Peyer's patch (tissue), 4 donors: ENCODE measurements at places on chromosomes 6 and 20. TPM values are rescaled to one million over a fixed set of nuclear protein-coding genes. Genes with fewer than 3 reads are reported as not detected.

VGLL2 gene
- not detected for total RNA-seq

PTK6 gene
- total RNA-seq = 8.3 TPM

ITPA gene
- total RNA-seq = 35.7 TPM

GTF2H4 gene
- total RNA-seq = 14.9 TPM

RNF182 gene
- not detected for total RNA-seq

MAS1 gene
- not detected for total RNA-seq

WFDC8 gene
- not detected for total RNA-seq

WFDC5 gene
- not detected for total RNA-seq

NFKBIL1 gene
- 26.3 TPM for total RNA-seq

PDE10A gene
- 5.0 TPM for total RNA-seq

- no peak for DNase-seq
Observed at GRCh38 chr6:148952147-148953035, 205.6 kb downstream of the UST start.

- DNase-seq = peak; percentile 19
Observed at GRCh38 chr6:34146801-34147592, 1.1 kb upstream of the GRM4 start.

GRCh38 chr6:73969971-73970970 is 274.3 kb downstream of the CD109 start:
- no peak for DNase-seq

- no peak for DNase-seq
Observed at GRCh38 chr6:89574910-89575561, 63.5 kb downstream of the LYRM2 start.

DNA sequence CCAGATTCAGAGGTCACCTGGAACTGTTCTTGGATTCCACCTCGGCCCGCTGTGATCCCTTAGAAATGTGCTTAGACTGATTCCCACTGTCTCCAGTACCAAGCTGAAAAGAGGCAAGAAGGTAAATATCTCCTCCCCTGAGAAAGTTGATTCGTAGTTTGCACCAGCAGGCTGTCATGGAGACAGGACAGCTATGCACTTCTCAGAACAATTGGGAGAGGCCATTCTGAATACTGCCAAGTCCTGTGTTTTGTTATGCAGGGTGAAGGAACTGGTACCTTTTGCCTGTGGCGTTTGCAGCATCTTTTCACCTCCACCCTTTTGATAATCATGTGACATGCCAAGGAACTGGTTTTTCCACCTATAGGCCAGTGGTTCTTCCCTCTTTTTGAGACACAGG is 58.2 kb upstream of the RNGTT start:
- no peak for DNase-seq

- no peak for DNase-seq
Observed at GRCh38 chr6:91719414-91719813, 1132.5 kb upstream of the MAP3K7 start.

DNA sequence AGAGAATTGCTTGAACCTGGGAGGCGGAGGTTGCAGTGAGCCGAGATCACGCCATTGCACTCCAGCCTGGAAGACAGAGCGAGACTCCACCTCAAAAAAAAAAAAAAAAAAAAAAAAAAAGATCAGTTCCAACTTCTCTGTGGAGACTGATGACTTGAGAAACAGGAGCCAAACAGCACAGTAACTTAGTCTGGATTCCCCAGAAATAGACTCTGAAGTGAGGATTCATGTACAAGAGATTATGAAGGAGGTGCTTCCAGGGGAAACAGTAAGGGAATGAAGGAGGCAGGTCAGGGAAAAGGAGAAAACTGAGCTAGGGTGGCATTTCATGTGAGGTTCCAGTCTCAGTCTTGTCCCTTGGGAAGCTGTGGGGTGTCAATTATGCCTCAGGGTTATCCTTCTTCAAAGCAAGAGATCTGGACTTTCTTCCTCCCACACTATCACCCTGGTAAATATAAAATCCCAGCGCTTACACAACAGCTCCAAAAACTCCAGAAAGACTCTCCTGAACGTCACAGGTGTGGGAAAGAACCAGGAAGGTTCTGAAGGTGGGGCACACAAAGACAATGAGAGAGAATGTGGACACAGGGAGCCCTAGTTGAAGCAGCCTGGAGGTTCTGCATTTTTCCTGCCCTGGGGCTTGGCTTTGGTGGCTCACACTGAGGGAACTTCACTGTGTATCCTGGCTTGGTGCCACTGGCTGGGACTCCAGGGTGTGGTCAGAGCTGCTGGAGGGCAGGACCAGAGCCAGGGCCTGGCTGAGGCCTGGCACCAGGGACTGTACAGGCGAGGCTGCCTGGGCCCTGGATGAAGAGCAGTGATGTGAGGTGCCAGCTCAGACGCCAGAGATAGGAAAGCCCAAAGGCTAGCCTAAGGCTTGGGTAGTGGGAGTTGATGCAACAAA is 46.8 kb downstream of the PCNA start:
- peak; percentile 88 for DNase-seq

DNA sequence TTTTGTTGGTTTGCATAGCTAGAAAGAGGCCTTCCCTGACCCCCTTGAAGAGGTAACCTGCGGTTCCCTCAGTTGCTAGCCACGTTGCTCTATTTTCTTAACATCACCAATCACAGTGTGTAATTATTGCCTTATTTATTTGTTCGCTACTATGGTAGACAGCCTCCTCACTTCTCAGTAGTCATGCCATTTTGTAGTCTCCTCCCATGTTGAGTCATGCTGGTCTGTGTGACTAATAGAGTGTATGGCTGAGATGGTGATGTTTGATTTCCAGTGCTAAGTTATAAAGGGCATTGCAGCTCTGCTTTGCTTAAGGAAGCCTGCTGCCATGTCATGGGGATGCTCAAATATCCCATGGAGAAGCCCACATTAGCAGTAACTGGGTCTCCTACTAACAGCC is 236.6 kb upstream of the CHD6 start:
- DNase-seq = no peak

DNA sequence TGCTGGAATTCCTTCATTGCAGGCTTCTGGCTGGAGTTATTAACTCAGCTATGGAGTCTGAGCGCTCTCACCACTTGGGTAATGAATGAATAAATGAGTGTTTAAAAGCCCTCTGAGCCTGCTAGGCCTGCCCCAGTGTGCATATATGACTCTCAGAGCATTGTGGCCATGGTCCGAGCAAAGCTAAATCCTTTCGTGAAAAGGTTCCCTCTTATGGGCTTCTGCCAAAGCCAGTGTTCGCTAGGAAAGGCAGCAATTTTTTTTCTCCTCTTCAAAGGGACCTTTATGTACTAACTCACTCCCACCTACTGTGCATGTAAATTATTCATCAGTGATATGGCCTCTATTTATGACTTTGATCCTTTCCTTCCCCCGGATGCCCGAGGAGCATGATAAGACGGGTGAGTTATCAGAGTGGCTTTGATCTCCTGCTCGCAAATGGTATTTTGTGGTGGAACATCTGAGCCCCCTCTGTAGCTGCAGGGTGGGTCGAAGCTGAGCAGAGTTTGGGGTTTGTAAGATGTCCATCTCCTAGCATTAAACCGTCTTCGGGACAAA is 88.6 kb downstream of the LINC00237 start:
- DNase-seq = no peak

GRCh38 chr6:169238766-169239165 is 14.9 kb downstream of the THBS2 start:
- no peak for DNase-seq

GRCh38 chr6:149075616-149076354 is 241.7 kb upstream of the TAB2 start:
- DNase-seq = no peak

DNA sequence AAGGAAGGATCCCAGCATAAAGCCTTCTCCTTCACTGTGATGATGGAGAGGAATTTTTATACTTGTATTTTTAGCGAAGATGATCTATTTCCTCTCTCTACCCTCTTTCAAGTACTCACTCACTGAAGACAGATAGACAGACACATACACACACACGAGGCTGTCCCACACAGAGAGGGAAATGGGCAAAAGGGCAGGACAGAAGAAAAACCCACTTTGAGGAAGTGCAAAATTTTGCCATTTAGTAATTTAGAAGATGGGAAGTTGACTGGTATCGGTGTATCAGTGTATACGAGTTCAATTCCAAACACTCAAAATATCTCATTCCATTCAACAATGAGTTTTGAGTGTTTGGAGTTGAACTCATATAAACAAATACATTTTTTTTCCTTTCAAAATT is 30.9 kb downstream of the HEBP2 start:
- DNase-seq = no peak

DNA sequence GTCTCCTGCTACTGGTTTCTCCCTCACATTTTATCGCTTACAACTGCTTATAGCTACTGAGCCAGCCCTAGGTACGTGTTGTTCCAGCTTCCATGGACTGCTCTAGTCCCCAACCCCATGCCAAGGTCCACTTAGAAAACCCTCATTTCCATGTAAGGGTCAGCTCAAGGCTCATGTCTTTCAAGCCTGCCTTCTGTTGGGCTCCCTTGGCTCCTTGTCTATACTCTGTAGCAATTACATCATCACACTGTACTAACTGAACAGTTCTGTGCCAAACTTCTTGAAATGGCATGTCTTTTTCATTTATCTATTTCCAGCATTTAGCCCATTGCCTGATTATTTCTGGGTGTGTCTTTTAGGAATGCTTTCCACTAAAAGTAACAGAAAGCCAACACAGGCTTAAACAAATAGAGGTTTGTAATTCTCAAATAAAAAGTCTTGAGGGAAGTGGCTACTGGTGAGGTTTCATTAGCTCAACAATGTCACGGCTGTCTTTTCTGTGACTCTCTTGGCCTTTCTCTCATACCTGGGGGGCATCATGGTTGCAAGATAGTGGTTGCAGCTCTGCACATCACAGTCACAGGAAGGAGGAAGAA is 317.6 kb downstream of the TPBG start:
- no peak for DNase-seq
